ENCODE measurements at places on chromosomes 7 and 10. TPM values are rescaled to one million over a fixed set of nuclear protein-coding genes. Genes with fewer than 3 reads are reported as not detected.

Gene PRSS37
- not detected for total RNA-seq

Gene LDB1
- 54.3 TPM for total RNA-seq

Gene NPFFR1
- under 0.01 TPM for total RNA-seq

Gene CYP51A1
- 238 TPM for total RNA-seq

Gene MGAM2
- not detected for total RNA-seq

Gene ADIRF
- 57.0 TPM for total RNA-seq

Gene UCMA
- total RNA-seq = not detected

Gene SUN3
- total RNA-seq = 0.45 TPM

Gene MOGAT3
- not detected for total RNA-seq

Gene FFAR4
- total RNA-seq = not detected

Gene POLR1F
- total RNA-seq = 18.6 TPM

Gene CRPPA
- total RNA-seq = 1.0 TPM

Gene CDH23
- 0.17 TPM for total RNA-seq

Gene SRPK2
- total RNA-seq = 73.1 TPM

Gene TAS2R41
- total RNA-seq = not detected

Gene CDK14
- total RNA-seq = 43.3 TPM

Gene CC2D2B
- not detected for total RNA-seq

Gene FBXO24
- total RNA-seq = 0.17 TPM

Gene HTR5A
- not detected for total RNA-seq

Gene XPNPEP1
- total RNA-seq = 127 TPM

Gene ZC3HAV1L
- total RNA-seq = 14.8 TPM

Gene ANKRD61
- not detected for total RNA-seq

Gene ST8SIA6
- total RNA-seq = 0.17 TPM

Gene ARMC3
- total RNA-seq = not detected

Gene CHCHD1
- 13.9 TPM for total RNA-seq

Gene COL26A1
- not detected for total RNA-seq

Gene GJD4
- total RNA-seq = not detected

Gene NRCAM
- 48.6 TPM for total RNA-seq

Gene CTAGE4
- total RNA-seq = 8.0 TPM

Gene LIPM
- not detected for total RNA-seq

Gene PRKG1
- total RNA-seq = 2.2 TPM

Gene FOXI2
- not detected for total RNA-seq

Gene PPP1R3C
- total RNA-seq = 11.3 TPM

Gene EPDR1
- total RNA-seq = 41.2 TPM

Gene SLC25A28
- total RNA-seq = 44.5 TPM

Gene LIPN
- not detected for total RNA-seq

Gene HDAC9
- 33.3 TPM for total RNA-seq

Gene ACTR3C
- 8.3 TPM for total RNA-seq

Gene PLXDC2
- total RNA-seq = 16.0 TPM

Gene GPR26
- not detected for total RNA-seq

Gene OR2A42
- total RNA-seq = not detected

Gene ARHGEF35
- 38.6 TPM for total RNA-seq

Gene GRM3
- not detected for total RNA-seq

Gene GPNMB
- total RNA-seq = 25.2 TPM

Gene DENND2A
- total RNA-seq = 0.17 TPM

Gene SEMA3D
- total RNA-seq = 4.0 TPM

Gene PDK4
- total RNA-seq = not detected

Gene FXYD4
- total RNA-seq = not detected

Gene CAMK2G
- total RNA-seq = 20.2 TPM

Gene STOX1
- total RNA-seq = 0.07 TPM
